ENCODE measurements at places on chromosomes 6 and 20. TPM values are rescaled to one million over a fixed set of nuclear protein-coding genes. Genes with fewer than 3 reads are reported as not detected.
A peak's percentile ranks its signal among the peaks of the same experiment; 100 is the strongest.

The PCED1A gene
- 13.2 TPM for total RNA-seq

The RIMS4 gene
- total RNA-seq, result 0.02 TPM

The CCR6 gene
- total RNA-seq, result not detected

GRCh38 chr6:157254538-157254937 lies 68.8 kb downstream of the TMEM242 start:
- DNase-seq, result no peak

The PTGIS gene
- total RNA-seq, result 0.14 TPM

DNA sequence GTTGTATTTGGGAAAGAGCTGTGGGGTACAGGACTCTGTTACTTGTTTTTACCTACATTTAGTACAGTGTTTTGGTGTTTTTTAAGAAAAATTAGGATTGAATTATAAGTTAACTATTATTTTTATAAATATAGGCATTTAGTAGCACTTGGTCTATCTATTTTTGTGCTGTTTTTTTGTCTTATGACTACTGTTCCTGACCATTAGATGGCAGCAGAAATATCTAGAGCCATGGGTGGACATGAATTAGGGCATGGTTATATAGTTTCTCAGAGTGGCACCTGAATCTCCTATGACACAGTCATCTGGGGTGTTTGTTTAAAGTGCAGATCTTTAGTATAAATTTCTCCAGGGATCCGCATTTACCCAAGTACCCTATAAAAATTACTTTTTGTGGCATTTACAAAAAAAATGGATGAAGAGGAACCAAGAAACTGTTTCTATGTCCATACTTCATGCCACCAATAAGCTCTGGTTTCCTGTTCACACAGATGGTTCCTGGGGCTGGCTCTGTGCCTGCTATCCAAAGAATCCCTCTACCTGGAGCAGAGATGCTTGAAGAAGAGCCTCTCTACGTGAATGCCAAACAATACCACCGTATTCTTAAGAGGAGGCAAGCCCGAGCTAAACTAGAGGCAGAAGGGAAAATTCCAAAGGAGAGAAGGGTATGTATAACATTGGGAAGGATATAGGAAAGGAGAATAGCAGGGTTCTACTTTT lies 19.8 kb downstream of the NFYA start:
- DNase-seq, result peak; percentile 14

The VWA7 gene
- 3.2 TPM for total RNA-seq

DNA sequence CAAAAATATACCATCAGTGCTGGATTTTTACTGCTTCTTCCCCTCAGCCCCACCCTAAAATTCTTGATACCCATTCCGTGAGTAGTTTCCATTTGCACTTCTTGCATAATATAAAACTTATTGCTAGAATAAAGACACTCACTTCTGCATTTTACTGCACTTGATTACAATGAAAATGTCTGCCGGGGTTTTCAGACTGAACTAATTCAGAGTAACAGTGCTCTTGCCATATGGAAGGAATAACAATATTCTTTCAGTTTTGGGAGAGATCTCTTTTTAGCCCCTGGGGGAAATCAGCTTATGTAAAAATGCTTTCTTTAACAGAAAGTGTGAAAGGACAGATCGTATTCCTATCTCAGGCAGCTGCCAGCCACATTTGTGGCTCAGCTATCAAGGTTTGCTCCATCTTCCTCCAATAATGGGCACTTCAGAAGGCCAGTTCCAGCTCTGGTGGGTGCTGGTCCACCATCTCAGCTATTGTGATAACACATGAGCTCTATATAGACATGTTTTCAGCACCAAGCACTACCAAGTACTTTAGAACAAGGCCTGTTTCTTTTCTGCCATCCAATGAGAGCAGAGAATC lies 8.9 kb downstream of the SMLR1 start:
- no peak for DNase-seq

DNA sequence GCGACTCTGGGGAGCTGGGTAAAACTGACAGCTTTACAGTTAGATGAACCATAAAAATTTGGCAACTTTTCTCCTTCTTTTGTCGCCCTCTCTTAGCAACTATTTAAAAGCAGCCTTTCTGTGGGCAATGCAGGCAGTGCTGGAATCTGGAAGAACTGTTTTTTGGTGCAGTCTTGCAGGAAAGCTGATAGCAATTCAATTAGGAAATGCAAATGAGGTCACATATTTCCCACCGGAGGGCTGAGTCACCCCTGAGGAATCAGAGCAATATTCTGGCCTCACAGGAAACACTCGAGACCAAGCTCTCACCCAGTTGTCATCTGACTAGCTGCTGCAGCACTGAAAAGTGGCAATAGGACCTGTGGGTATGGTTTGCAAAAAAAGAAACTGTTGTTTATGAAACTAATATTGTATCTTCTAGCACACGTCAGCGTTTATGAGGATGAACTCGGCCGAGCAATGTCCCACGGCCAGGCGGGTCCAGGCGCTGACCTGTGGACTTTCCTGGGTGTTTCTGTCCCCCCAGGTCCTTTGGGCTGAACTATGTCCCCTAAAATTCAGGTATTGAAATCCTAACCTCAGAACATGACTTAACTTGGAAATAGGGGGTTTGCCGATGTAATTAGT lies 312.3 kb downstream of the TAF4 start:
- DNase-seq, result peak; percentile 90

The SIM1 gene
- total RNA-seq, result not detected

The LY6G5B gene
- 1.2 TPM for total RNA-seq

The SLC12A5 gene
- 3.4 TPM for total RNA-seq

The BLCAP gene
- total RNA-seq, result 32.0 TPM

DNA sequence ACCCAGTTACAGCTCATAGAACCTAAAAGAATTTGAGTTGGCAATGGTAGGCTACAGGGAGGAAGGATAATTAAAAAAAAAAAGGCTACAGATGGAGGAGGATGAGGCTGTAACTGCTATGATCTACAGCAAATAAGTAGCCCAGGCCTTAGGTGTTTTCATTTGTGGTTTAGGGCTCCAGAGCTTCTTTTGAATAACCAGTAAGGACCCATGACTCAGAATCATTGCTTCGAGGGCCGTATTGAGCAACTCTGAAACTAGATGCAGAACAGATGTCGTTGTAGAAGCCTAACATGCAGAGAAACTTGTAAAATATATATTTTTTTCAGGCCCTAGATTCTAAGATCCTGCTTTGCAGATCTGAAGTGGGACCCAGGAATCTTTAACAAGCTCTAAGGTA lies 19.0 kb upstream of the ASIP start:
- DNase-seq, result peak; percentile 76

DNA sequence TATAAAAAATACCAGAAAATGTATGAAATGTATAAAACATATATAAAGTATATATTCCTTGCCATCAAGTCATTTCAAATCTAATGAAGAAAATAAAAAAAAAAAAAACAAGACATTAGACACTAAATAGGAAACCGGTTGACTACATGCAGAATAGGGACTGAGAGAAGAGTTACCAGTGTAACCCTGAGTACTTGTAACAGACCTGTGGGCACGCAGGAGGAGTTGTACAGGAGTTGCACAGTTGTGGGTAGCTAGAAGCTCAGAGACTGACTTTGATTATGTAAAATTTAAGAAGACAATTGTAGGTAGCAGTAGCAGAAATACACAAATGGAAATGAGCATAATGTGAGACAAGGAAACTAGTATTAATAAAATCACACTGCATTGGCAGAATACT lies 112.4 kb upstream of the DST start:
- DNase-seq, result no peak

- no peak for DNase-seq
Measured at GRCh38 chr6:7157752-7158616, 50.2 kb downstream of the RREB1 start.

GRCh38 chr6:127811900-127812570 lies 88.8 kb downstream of the THEMIS start:
- no peak for DNase-seq

GRCh38 chr20:17317341-17317740 lies 90.5 kb downstream of the PCSK2 start:
- no peak for DNase-seq

- peak; percentile 26 for DNase-seq
Measured at GRCh38 chr6:9933677-9934076, 481.2 kb downstream of the TFAP2A start.

DNA sequence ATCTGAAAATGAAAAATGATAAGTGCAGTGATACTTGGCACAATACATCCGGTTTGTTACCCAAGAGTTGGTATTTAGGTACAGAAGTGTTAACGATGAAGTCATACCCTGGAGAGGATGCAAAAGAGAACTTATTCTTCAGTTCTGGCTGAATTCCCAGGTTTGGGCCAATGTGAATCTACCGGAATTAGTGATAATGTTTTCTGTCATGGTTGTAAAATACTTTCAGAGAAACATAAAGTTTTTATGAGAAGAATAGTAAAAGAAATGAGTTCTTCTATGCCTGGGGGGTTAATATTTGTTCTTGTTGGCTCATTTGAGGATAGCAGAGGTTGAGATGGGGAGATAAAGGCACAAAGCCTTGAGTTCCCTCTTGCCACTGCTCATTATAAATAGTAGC lies 509.9 kb upstream of the POU3F2 start:
- no peak for DNase-seq

DNA sequence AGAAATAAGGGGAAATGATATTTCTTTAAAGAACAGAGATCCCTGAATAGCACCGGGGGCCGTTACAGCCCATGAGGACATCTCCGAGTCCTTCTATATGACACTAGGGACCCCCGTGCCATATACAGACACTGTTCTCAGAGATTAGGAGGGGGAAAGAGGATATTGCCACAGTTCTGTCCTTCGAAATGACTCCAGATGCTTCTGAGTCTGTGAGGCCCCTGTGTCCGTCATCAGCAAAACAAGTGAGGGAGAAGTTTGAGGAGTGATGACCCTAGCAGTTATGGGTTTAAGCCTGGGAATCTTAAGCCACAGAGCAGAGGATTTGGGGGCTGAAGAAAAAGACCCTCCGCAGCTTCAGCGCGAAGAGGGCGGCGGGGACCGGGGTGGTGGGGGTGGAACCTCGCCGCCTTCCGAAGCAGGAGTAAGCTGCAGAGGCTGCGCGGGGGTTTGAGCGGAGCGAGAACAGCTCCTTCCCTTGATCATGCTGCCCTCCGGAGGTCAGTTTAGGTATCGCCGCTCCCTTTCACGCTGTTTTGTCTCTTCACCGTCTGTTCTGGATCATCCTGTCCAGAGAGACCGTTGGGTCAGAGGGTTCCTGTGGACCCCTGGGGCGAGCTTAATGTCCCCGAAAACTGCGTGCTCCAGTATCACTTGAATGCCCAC lies 23.6 kb downstream of the VPS52 start:
- peak; percentile 87 for DNase-seq

The PRKN gene
- 0.43 TPM for total RNA-seq
